ENCODE measurements at places on chromosomes 5 and 9.

DNA sequence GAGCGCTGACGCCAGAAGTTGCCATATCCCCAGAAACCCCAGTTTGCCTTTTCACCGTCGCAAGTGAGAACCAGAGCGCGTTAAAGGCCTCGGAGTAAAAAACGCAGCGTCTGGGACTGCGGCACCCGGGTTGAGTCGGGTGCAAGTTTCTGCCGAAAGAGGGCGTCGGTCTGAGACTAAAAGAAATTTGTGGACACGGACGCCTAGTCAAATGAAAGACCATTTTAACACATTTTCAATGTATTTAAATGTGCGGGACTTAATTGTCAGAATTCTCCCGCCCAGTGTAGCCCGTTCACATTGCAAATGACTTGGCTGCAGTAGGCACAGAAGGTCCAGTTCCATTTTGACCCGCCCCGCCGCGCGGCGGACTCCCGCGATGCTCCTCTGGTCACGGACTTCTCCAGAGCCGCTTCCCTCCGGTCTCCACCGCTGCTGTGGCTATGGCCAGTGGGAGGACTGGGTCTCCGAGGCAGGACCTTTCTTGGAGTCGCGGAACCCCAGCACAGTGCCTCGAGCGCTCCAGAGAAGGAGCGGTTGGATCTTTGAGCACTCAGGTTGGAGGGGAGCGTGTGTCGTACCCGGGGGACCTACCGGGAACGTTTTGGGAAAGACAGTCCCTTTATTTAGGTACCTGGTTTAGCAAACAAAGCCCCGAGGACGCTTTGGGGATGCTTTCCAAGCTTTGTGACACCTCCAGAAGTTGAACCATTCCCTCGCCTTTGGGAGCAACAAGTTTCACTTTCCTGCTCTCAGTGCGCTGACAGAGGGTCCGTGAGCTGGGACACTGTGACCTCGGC is 1.2 kb upstream of the NPR3 start:
- H3K27ac ChIP-seq: no peak overlapping the region
- no peaks in the 10 kb centered on the region for H3K36me3 ChIP-seq
- H3K4me3 ChIP-seq: peak overlapping the region; percentile 63

DNA sequence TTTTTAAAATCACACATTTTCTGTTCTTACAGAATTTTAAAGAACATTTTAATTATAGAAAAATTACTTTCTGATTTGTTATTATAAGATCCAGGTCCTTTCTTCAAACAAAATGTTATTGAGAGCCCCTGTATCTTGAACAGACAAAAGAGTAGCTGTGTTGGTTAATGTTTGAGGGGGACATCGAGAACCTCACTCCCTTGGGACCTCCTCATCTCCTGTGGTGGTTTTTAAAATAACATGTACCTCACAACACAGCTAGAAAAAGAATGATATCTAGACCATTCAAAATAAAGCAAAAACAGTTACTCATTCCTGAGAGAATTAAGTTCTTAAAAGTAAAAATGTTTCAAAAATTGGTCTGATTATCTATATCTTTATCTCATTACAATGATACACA is 54.7 kb downstream of the VCAN start:
- DNase-seq: no peak
- H3K36me3 ChIP-seq: no peaks in the 10 kb centered on the region
- H3K27ac ChIP-seq: no peak overlapping the region

DNA sequence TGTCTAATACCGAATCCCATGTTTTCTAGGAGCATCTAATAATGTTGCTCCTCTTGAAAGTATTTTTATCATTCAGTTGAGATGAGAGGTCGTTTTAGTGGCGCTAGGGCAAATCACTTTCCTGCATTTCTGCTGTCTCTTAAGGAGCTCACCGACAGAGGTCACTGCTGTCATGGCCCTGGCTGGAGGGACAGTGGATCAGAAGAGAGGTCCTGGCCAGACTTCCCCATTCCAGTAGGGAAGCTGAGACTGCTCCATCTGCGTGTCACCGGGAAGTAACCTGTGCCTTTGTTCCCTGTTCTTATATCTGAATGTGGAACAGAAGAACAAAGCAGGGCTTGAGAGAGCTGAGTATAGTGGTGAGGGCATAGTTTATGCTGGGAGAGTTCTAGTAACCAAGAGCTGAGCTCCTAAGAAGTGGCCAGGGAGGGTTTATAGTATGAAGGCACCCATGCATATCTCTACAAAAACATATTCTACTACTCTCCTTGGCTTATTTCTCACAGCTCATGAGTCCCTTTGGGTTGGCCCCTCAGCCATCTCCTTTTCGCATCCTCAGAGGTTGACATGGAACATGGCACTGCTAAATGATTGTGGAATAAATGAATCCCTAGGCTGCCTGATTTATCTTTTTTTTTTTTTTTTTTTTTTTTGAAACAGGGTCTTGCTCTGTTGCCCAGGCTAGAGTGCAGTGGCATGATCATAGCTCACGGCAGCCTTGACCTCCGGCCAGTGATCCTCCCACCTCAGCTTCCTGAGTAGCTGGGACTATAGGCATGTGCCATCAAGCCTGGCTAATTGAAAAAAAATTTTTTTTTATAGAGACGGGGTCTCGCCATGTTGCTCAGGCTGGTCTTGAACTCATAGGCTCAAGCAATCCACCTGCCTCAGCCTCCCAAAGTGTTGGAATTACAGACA is 27.2 kb downstream of the ATP6V0E1 start:
- H3K27ac ChIP-seq: peak overlapping the region; percentile 31
- H3K4me1 ChIP-seq: peaks cover 52% of the 10 kb centered on the region
- H3K4me3 ChIP-seq: no peak overlapping the region
- H3K27me3 ChIP-seq: no peaks in the 10 kb centered on the region
- no peak for DNase-seq

GRCh38 chr5:14745753-14746152 is 81.2 kb downstream of the OTULIN start:
- H3K4me3 ChIP-seq: no peak overlapping the region
- DNase-seq: peak; percentile 53
- H3K27me3 ChIP-seq: no peaks in the 10 kb centered on the region
- H3K27ac ChIP-seq: no peak overlapping the region
- peaks cover 29% of the 10 kb centered on the region for H3K36me3 ChIP-seq

- H3K27me3 ChIP-seq: no peaks in the 10 kb centered on the region
- no peak overlapping the region for H3K27ac ChIP-seq
- H3K4me3 ChIP-seq: no peak overlapping the region
Observed at GRCh38 chr5:153707626-153708025, 217.2 kb downstream of the GRIA1 start.

DNA sequence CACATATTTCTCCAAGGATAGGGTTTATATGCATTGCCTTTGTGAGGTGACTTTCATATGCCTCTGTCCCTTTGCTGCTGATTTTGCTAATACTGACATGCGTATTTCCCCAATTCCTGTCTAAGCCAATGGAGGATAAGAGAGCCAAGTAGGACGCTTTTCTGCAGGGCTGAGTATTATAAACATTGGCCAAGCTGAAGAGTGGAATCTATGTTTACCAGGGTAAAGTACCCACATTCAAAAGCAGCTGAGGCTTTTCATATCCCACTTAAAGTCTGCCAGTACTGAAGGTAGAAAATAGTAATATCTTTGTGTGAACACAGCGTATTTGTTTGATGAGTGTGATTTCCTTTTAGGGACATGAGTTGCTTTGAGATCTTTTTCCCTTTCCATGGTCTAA is 128.8 kb upstream of the GPR151 start:
- H3K27ac ChIP-seq: no peak overlapping the region
- no peaks in the 10 kb centered on the region for H3K4me1 ChIP-seq

GRCh38 chr9:110807956-110808598 is 139.5 kb downstream of the MUSK start:
- no peak for DNase-seq
- no peak overlapping the region for H3K27ac ChIP-seq
- H3K4me1 ChIP-seq: no peaks in the 10 kb centered on the region
- no peak overlapping the region for H3K4me3 ChIP-seq
- no peaks in the 10 kb centered on the region for H3K36me3 ChIP-seq
- peaks cover 1% of the 10 kb centered on the region for H3K27me3 ChIP-seq

- H3K4me3 ChIP-seq: no peak overlapping the region
- H3K36me3 ChIP-seq: no peaks in the 10 kb centered on the region
- DNase-seq: no peak
Observed at GRCh38 chr5:29230591-29230990, 1962.9 kb upstream of the CDH6 start.

GRCh38 chr9:132753593-132753880 is 83.3 kb downstream of the GTF3C4 start:
- no peaks in the 10 kb centered on the region for H3K27me3 ChIP-seq
- H3K4me3 ChIP-seq: no peak overlapping the region
- no peak for DNase-seq
- no peaks in the 10 kb centered on the region for H3K36me3 ChIP-seq
- H3K4me1 ChIP-seq: no peaks in the 10 kb centered on the region

DNA sequence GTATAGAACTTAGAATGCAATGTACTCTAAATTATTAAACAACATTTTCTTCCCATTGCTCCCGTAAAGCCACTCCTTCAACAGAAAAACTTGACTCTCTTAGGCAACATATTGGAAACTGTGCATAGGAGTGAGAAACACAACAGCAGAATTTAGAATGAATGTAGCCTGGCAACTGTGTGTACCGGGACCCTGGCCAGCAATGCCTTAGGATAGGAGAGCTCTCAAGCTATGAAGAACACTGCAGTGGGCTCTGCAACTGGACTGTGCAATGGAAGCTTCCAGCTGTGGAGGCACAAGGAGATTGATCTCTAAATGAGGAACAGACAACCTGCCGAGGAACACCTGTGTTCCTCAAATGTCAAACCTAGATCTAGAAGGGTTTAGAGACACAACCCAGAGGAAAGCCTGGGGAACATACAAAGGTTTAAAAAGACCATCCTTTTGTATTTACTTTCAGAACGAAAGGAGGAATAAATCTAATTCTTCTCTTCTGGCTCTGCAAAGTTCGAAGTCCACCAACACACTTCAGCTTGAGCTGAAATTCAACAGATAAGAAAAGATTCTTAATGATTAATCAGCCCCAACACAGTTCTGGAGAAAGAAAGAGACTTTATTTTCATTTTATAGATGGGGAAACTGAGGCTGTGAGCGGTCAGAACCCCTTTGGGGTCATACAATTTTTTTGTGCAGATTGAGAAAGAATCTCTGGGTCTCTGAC is 51.5 kb upstream of the ARL15 start:
- H3K4me3 ChIP-seq: no peak overlapping the region
- no peak for DNase-seq
- peaks cover 15% of the 10 kb centered on the region for H3K27me3 ChIP-seq
- H3K27ac ChIP-seq: no peak overlapping the region
- no peaks in the 10 kb centered on the region for H3K4me1 ChIP-seq
- H3K36me3 ChIP-seq: no peaks in the 10 kb centered on the region

GRCh38 chr5:142869886-142870285 is 99.7 kb downstream of the ARHGAP26 start:
- no peak for DNase-seq
- no peaks in the 10 kb centered on the region for H3K27me3 ChIP-seq
- no peaks in the 10 kb centered on the region for H3K36me3 ChIP-seq
- H3K4me1 ChIP-seq: peaks cover 29% of the 10 kb centered on the region
- H3K27ac ChIP-seq: no peak overlapping the region

DNA sequence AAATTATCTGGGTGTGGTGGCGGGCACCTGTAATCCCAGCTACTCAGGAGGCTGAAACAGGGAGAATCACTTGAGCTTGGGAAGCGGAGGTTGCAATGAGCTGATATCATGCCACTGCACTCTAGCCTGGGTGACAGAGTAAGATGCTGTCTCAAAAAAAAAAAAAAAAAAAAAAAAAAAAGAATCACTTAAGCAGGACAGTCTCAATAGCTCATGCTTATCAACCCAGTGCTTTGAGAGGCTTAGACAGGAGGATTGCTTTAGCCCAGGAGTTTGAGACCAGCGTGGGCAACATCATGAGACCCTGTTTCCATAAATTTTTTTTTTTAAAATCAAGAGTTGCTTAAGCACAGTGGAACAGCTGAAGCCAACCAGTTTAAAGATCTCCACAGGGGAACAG is 42.6 kb downstream of the LEAP2 start:
- H3K4me1 ChIP-seq: peaks cover 4% of the 10 kb centered on the region
- H3K4me3 ChIP-seq: no peak overlapping the region
- no peaks in the 10 kb centered on the region for H3K27me3 ChIP-seq
- no peak for DNase-seq

- no peaks in the 10 kb centered on the region for H3K4me1 ChIP-seq
- no peak overlapping the region for H3K4me3 ChIP-seq
- H3K27me3 ChIP-seq: no peaks in the 10 kb centered on the region
- H3K27ac ChIP-seq: no peak overlapping the region
Observed at GRCh38 chr9:134561427-134562145, 80.0 kb upstream of the COL5A1 start.

GRCh38 chr5:67297376-67297775 is 100.8 kb upstream of the CD180 start:
- H3K4me1 ChIP-seq: no peaks in the 10 kb centered on the region
- no peak overlapping the region for H3K4me3 ChIP-seq
- DNase-seq: no peak
- no peaks in the 10 kb centered on the region for H3K36me3 ChIP-seq
- no peak overlapping the region for H3K27ac ChIP-seq

- no peak overlapping the region for H3K27ac ChIP-seq
- DNase-seq: no peak
- no peaks in the 10 kb centered on the region for H3K27me3 ChIP-seq
- no peaks in the 10 kb centered on the region for H3K4me1 ChIP-seq
- H3K36me3 ChIP-seq: no peaks in the 10 kb centered on the region
Observed at GRCh38 chr5:33148076-33148513, 292.7 kb upstream of the TARS1 start.

DNA sequence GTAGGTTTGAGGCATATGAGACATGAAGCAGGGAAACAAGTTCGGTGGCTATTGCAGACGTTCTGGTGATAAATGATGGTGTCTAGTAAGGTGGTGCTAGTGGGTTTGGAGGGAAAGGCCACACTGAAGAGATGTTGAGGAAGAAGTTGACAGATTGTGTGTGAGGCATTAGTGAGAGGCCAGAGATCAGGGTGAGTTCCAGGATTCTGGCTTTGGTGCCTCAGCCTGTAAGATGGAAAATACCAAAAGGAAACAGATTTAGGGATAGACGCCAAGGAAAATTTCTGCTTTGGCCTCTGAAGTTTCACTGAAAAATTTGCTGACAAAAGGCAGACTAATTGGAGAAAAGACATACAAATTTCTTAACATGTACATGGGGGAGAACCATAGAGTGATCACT is 6.4 kb upstream of the PAIP1 start:
- no peak overlapping the region for H3K27ac ChIP-seq
- peaks cover 4% of the 10 kb centered on the region for H3K27me3 ChIP-seq
- peaks cover 17% of the 10 kb centered on the region for H3K4me1 ChIP-seq
- no peaks in the 10 kb centered on the region for H3K36me3 ChIP-seq
